Spleen (tissue), 13 donors: ENCODE measurements at places on chromosomes 7 and 10.

DNA sequence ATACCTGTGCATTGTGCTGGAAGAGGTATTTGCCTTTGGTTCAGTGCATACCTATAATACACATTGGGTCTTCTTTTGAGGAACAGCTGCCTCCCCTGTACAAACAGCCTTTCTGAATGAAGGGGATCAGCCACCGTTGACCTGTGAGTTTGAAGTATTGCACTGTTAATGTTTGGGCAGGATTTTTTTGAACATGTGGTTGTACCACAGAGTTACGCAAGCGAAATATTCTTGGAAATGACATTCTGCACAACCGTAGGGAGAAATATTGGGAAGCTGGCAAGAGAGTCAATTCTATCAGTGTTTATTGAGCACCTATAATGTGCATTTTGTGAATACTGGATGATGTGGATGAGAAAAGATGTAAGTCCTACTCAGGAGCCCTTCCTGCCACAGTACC is 270.6 kb downstream of the AUTS2 start:
- H3K4me1 ChIP-seq: peaks cover 11% of the 10 kb centered on the region
- H3K36me3 ChIP-seq: no peaks in the 10 kb centered on the region
- H3K27me3 ChIP-seq: no peaks in the 10 kb centered on the region

DNA sequence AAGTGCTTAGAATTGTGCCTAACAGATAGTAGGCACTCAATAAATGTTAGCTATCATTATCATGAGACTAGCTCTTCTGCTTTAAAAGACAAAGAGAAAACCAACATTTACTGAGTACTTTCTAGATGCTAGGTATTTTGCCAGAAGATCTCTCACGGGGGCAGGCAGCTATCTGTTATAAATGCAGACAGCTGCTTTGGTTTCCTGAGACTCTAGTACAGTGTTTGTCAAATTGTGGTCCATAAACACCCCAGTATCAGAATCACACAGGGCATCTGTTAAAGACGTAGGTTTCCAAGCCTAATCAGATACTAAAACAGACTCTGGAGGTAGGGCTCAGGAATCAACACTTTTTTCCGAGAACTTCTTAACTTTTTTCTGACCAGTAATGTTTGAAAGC is 13.9 kb downstream of the FAM133B start:
- H3K4me3 ChIP-seq: no peak overlapping the region
- no peak for DNase-seq
- no peak overlapping the region for H3K27ac ChIP-seq
- H3K4me1 ChIP-seq: no peaks in the 10 kb centered on the region
- H3K36me3 ChIP-seq: peaks cover 75% of the 10 kb centered on the region
- no peaks in the 10 kb centered on the region for H3K27me3 ChIP-seq

DNA sequence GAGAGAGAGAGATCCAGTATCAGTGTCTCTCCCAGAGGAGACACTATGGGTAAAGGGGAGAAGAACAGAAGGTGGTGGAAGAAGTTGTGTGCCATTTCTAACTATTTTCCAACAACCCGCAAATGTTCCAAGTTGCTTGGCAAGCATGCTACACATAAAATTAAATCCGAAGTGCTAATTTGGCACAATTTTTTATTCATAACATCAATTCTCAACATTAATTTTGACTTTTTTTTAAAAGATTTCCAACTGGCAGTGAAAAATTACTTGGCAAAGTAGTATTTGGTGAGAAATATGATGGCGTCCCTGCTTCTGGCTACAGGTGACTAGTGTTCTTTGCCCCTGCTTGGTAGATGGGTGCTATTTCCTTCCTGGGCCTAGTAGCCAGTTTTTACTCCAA is 622.0 kb downstream of the SORCS1 start:
- no peak for DNase-seq
- H3K27me3 ChIP-seq: no peaks in the 10 kb centered on the region
- H3K4me1 ChIP-seq: no peaks in the 10 kb centered on the region
- no peak overlapping the region for H3K27ac ChIP-seq
- H3K4me3 ChIP-seq: no peak overlapping the region
- no peaks in the 10 kb centered on the region for H3K36me3 ChIP-seq

DNA sequence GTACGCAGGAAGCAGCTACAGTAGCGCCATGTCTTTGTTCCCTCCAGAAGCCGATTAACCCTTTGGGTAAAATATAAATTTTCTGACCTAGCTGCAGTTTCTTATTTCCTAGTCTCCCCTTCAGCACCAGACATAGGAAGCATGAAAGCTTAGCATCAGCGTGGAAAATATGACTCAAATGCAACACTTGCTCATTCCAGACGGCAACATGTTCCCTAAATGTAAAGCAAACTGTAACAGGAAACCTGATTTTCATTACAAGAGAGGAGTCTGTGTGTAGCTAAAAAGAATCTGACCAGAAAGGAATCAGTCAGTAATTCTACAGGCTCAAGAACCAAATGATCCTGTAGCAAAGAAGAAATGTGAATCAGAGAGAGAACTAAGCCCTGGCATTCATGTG is 219.2 kb downstream of the C7orf25 start:
- no peaks in the 10 kb centered on the region for H3K36me3 ChIP-seq
- H3K4me3 ChIP-seq: no peak overlapping the region
- H3K27ac ChIP-seq: no peak overlapping the region
- no peaks in the 10 kb centered on the region for H3K4me1 ChIP-seq
- no peak for DNase-seq
- H3K27me3 ChIP-seq: no peaks in the 10 kb centered on the region

GRCh38 chr10:97633921-97634320 is 621 bp upstream of the MORN4 start:
- H3K27ac ChIP-seq: peak overlapping the region; percentile 74
- no peaks in the 10 kb centered on the region for H3K27me3 ChIP-seq
- H3K4me1 ChIP-seq: peaks cover 23% of the 10 kb centered on the region
- peak overlapping the region; percentile 87 for H3K4me3 ChIP-seq

GRCh38 chr7:36165059-36165458 is 12.0 kb downstream of the EEPD1 start:
- no peaks in the 10 kb centered on the region for H3K36me3 ChIP-seq
- H3K4me1 ChIP-seq: peaks cover 6% of the 10 kb centered on the region
- H3K27ac ChIP-seq: no peak overlapping the region
- no peak for DNase-seq
- H3K27me3 ChIP-seq: no peaks in the 10 kb centered on the region
- no peak overlapping the region for H3K4me3 ChIP-seq

DNA sequence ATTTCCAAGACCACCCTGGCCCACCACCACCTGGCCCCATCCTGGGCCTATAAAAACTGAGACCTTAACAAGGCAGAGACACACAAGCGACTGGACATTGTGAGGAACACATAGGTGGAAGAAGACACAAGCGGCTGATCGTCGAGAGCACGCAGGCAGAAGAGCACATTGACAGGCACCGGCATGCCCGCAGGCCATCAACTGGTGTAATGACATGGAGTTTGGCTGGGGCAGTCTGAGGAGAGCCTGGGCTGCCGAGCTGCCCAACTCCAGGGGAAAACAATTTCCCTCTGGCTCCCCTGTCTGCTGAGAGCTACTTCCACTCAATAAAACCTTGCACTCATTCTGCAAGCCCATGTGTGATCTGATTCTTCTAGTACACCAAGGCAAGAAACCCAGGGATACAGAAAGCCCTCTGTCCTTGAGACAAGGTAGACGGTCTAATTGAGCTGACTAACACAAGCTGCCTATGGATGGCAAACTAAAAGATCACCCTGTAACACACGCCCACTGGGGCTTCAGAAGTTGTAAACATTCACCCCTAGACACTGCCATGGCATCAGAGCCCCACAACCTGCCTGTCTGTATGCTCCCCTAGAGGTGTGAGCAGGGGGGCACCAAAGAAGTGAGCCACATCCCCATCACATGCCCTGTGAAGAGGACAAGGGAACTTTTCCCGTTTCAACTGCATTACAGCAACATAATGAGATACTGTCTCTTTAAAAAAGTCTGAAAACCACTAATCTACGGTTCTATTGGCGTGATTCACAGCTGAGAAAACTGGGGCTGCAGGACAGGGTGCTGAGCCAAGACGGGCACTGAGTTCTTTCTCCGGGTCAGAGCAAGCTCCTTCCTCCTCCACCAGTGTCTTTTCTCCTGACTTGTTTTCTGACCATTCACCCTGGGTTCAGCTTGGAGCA is 18.5 kb upstream of the TNS3 start:
- H3K4me1 ChIP-seq: peaks cover 17% of the 10 kb centered on the region
- H3K27ac ChIP-seq: peak overlapping the region; percentile 36
- H3K27me3 ChIP-seq: no peaks in the 10 kb centered on the region
- H3K36me3 ChIP-seq: no peaks in the 10 kb centered on the region
